ELR (cell line): ENCODE measurements at places on chromosomes 6 and 20.

GRCh38 chr6:130778946-130779657 lies 48.1 kb upstream of the SMLR1 start:
- DNase-seq = peak; percentile 76

DNA sequence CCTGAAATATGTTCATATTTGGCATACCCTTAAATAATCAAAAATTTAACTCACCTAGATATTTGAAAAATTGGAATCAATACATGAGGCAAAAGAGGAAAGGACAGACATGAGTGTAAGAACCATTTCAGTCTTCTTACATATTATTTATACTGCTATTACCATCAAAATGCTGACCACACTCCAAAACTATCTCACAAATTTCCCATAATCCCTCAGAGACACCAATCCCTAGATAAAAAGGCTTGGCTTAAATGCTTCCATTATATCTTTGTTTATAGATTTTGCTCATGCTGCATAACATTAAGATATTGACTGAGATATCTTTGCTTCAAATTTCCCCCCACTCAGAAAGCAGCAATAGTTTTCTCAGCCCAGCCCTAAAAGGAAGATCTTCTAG lies 11.7 kb upstream of the NT5DC1 start:
- DNase-seq = no peak

- peak; percentile 87 for DNase-seq
Observed at GRCh38 chr6:148440877-148441453, 98.3 kb downstream of the SASH1 start.

DNA sequence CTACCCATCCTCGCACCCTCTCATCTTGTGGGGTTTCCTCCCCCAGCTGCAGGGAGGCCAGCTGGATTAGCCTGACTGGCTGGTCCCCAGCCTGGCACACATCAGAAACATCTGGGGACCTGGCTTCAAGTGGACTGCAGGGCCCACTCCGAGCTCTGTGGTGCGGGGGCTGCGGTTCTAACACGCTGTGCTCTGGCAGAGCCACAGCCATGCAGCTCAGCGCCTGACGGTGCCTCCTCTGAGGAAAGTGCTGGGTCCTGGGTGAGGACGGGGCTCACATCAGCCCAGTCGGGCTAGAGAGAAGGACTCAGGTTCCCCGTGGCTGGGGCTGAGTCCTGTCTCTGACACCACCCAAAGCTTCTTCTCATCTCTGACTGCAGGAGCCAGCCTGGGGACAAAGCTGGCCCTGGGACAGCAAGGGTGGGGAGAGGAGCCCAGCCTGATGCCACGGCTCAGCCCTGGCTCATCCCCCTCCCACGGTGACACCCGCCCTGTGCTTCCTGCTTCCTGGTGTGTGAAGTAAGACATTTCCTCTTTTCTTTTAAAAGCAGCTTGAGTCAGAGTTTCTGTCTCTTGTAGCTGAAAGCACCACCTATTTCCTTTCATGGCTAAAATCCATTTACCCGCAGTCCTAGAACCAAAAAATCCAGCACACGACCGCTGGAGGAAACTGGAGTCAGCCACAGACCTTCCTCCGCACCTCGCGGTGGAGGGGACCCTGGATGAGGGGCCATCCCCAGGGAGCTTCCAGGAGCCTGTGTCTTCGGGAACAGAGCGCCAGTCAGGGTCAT lies 127.4 kb upstream of the AFDN start:
- no peak for DNase-seq

DNA sequence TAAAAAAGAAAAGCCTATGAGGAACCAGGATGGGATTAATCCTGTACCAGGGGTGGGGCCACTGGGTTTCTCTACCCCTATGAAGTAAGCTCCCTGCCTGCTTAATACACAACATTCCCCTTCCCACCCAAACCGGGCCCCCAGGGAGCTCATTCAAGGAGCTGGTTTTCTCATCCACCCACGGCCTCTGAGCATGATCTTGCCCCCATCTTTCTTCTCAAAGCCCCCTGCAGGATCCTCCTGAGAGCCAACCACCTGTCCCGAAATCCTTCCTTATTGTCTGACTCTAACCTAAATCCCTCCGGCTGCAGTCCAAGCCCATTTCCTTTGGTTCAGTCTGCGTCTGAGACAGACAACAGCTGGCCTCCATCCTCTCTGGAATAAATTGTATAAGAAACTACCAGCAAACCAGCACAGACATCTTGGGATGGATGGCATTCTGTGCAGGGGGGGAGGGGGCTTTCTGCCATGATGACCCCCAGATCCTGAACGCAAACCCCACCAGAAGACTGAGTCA lies 21.0 kb downstream of the KCNK5 start:
- DNase-seq = no peak

- no peak for DNase-seq
Observed at GRCh38 chr6:41298785-41299502, 12.5 kb upstream of the TREM1 start.

GRCh38 chr6:87848616-87849015 lies 146.6 kb upstream of the AKIRIN2 start:
- DNase-seq = no peak

- DNase-seq = no peak
Observed at GRCh38 chr20:58173930-58174707, 54.3 kb downstream of the ANKRD60 start.
